ENCODE measurements at places on chromosomes 16 and 17. TPM values are rescaled to one million over a fixed set of nuclear protein-coding genes. Genes with fewer than 3 reads are reported as not detected.

DNA sequence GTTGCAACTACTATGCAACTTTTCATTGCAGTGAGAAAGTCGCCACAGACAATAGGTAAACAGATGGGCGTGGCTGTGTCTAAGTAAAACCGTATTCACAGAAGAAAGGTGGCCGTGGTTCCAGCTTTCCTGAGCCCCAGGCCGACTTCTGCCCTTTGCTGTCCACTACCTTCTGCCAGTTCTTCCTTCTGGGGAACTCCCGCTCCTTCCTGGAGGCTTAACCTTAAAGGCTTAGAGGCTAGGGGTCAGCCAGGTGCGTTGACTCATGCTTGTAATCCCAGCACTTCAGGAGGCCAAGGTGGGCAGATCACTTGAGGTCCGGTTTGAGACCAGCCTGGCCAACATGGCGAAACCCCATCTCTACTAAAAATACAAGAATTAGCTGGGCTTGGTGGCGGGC lies 2.1 kb upstream of the SEPTIN12 start:
- H3K36me3 ChIP-seq = no peaks in the 10 kb centered on the region
- H3K27me3 ChIP-seq = no peaks in the 10 kb centered on the region
- DNase-seq = no peak
- no peak overlapping the region for H3K4me3 ChIP-seq
- H3K27ac ChIP-seq = no peak overlapping the region

Gene HAS3
- total RNA-seq = not detected

Gene WNT3
- not detected for total RNA-seq

GRCh38 chr16:4011940-4012629 lies 104.2 kb downstream of the ADCY9 start:
- H3K36me3 ChIP-seq = no peaks in the 10 kb centered on the region
- H3K4me3 ChIP-seq = no peak overlapping the region

Gene AOC3
- 2.8 TPM for total RNA-seq

DNA sequence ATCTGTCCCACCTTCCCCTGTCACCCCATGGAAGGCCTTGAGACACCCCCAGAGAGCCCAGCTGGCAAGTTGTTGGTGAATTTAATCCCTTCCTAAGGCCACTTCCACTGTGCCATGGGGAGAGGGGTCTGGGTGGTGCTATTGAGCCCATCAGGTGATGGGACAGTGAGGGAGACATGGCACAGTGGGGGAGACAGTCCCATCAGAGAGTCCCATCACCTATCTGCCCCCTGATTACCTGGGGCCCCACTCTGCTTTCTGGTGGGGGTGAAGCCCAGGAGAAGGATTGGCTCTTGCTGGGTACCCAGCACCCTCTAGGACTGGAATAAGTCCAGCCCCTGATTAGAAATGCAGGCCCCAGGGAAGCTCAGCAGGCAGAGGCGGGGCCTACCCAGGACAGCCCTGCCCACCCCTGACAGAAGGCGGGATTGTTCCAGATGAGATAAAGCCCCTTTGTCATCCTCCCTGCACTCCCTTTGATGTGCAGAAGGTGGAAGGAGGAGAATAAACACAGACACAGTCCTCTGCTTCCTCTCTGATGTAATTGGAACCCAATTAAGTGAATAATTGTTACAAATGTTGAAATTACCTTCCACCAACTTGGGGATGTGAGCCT lies 18.9 kb downstream of the TMEM132E start:
- no peaks in the 10 kb centered on the region for H3K27me3 ChIP-seq
- no peaks in the 10 kb centered on the region for H3K4me1 ChIP-seq
- DNase-seq = no peak

GRCh38 chr17:54324813-54325212 lies 502.1 kb downstream of the KIF2B start:
- H3K27ac ChIP-seq = no peak overlapping the region
- no peaks in the 10 kb centered on the region for H3K36me3 ChIP-seq
- H3K27me3 ChIP-seq = no peaks in the 10 kb centered on the region

GRCh38 chr17:47882247-47882646 lies 13.8 kb upstream of the SP2 start:
- H3K27me3 ChIP-seq = peaks cover 8% of the 10 kb centered on the region
- peak overlapping the region; percentile 9 for H3K4me3 ChIP-seq
- H3K27ac ChIP-seq = peak overlapping the region; percentile 11
- H3K4me1 ChIP-seq = peaks cover 5% of the 10 kb centered on the region

Gene NPTX1
- total RNA-seq = 0.07 TPM

DNA sequence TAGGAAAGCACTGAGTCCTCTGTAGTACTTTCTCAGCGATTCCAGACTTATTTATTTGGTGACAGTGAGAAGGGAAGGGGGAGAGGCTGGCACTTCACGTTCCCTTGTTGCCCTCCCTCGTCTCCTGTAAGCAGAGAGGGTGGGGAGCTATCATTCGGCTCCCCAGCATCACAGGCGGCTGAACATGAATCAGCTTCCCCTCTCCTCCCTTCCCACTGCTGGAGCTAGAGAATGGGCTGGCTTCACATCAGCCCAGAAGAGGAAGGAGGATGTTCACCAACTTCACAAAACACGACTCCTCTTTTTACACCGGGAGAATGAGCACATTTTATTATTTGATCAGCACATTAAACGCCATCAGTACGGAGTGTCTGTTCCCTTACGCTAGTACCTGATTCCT lies 6.7 kb upstream of the CMIP start:
- no peaks in the 10 kb centered on the region for H3K36me3 ChIP-seq
- H3K27me3 ChIP-seq = no peaks in the 10 kb centered on the region
- DNase-seq = no peak
- no peaks in the 10 kb centered on the region for H3K4me1 ChIP-seq
- no peak overlapping the region for H3K4me3 ChIP-seq
- no peak overlapping the region for H3K27ac ChIP-seq

Gene TP53TG3C
- total RNA-seq = not detected

DNA sequence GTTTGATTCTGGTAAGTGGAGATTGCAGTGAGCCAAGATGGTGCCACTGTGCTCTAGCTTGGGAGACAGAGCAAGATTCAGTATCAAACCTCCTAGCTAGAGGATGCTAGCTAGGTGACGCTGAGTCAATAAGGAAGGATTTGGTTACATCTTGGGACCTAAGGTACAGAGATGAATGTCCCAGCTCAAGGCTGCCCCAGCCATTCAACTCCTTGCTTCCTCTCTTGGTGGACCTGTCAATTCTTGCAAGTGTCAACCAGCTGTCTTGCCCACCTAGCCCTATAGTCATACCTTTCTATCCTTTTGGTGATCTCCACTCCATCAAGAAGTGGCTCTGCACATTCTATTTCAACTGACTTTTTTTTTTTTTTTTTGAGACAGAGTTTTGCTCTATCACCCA lies 1.4 kb upstream of the MILR1 start:
- H3K4me1 ChIP-seq = no peaks in the 10 kb centered on the region
- no peak overlapping the region for H3K27ac ChIP-seq
- H3K27me3 ChIP-seq = no peaks in the 10 kb centered on the region

DNA sequence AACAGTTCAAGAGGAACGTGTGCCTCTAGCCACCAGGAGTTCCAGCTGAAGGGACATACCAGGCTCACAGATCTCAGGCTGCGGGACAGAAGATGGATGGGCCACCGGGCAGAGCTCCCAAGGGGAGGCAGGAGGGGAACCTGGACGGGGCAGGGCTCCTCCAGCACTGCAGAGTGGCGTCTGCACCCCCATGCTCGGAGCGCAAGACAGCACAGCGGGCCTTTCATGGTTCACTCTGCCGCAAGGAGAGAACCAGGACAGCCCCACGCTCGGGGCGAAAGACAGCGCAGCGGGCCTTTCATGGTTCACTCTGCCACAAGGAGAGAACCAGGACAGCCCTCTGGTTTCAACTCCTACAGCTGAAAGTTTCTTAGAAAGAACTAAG lies 20.6 kb downstream of the SLC38A10 start:
- H3K4me1 ChIP-seq = no peaks in the 10 kb centered on the region
- H3K27ac ChIP-seq = no peak overlapping the region
- no peak overlapping the region for H3K4me3 ChIP-seq

Gene NT5C3B
- 21.6 TPM for total RNA-seq

GRCh38 chr17:74607221-74607620 lies 15.1 kb upstream of the CD300LD start:
- no peak for DNase-seq
- no peak overlapping the region for H3K4me3 ChIP-seq
- H3K27ac ChIP-seq = no peak overlapping the region
- H3K4me1 ChIP-seq = no peaks in the 10 kb centered on the region
- H3K27me3 ChIP-seq = no peaks in the 10 kb centered on the region

Gene TSPOAP1
- 0.84 TPM for total RNA-seq

Gene CNTNAP4
- 0.09 TPM for total RNA-seq

Gene TBC1D26
- 0.13 TPM for total RNA-seq

- H3K36me3 ChIP-seq = no peaks in the 10 kb centered on the region
- no peak overlapping the region for H3K27ac ChIP-seq
- DNase-seq = no peak
- peaks cover 16% of the 10 kb centered on the region for H3K4me1 ChIP-seq
Observed at GRCh38 chr16:53756275-53756996, 52.5 kb downstream of the FTO start.

DNA sequence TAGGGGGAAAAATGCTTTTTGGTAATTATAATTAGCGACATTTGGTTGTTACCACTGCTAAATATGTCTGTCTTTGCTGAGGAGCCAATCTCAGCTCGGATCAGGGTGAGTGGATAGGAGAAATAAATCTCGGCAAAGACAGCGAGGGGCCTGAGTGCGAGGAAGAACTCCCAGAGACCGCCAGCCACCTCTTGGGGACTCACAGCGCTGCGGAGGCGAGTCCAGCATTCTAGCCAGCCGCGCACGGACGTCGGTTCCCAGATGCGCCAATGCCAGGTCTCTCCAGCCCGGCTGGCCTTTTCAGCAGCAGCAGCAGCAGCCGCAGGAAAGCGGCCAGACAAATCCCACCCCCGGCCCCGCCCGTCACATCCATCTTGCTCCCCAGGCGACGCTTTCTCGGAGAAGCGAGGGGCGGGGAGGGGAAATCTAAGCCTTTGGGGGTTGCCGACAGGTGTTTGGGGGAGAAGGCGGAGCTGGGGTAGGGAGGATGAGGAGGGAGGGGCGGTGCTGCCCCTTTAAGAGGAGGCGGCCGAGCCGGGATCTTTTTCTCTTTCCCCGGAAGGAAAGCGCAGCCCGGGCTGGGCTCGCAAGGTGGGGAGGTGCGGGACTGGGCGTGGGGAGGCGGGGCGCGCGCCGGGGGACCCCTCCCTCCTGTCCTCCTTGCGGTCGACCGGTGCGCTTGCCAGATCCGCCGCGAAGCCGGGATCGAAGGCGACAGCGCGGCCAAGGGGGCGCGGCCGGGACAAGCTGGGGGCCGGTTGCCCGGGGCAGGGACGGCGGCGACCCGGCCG lies at the start of gene ITGA3:
Gene ITGA3 (plus strand): TSS at position 685 of the 791 bp plus-strand sequence. CDS start 330 bp downstream, outside the sequence.
- DNase-seq = peak; percentile 55
- H3K4me1 ChIP-seq = peaks cover 49% of the 10 kb centered on the region
- no peaks in the 10 kb centered on the region for H3K36me3 ChIP-seq
- peak within 1 kb of the TSS; percentile 96 for H3K4me3 ChIP-seq
- H3K27me3 ChIP-seq = no peaks in the 10 kb centered on the region
- peak within 1 kb of the TSS; percentile 86 for H3K27ac ChIP-seq

Gene CACNG5
- total RNA-seq = not detected

- H3K4me3 ChIP-seq = no peak overlapping the region
- no peaks in the 10 kb centered on the region for H3K27me3 ChIP-seq
- H3K4me1 ChIP-seq = peaks cover 79% of the 10 kb centered on the region
Observed at GRCh38 chr17:2086306-2086705, 31.4 kb downstream of the HIC1 start.

Gene ZNF23
- 5.6 TPM for total RNA-seq

DNA sequence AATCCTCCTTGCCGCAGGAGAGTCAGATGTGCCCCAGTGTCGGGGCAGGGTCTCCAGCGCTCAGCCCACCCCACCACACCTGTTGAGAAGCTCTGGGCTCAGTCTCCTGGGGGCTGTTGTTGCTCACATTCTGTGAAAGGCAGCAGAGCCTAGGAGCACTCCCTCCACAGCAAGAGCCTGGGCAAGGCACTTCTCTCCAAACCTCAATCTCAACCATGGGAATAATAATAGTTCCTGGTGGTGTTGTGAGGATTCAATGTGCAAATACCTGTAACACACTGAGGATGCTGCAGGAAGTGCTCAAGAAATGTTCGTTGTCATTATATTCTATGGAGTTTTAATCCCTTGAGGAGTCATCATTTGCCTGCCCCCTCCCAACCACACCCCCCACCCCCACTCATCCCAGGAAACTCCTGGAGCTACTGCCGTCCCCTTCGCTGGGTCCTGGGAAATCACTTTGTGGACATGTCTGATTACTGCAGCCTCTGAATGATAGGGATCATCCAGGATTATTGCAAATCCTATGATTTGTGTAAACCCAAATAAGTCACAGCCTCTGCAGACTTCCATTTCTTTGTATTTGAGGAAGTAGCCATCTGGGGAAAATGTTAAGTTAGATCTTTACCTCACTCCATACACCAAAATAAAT lies 61.5 kb downstream of the CCT6B start:
- H3K36me3 ChIP-seq = no peaks in the 10 kb centered on the region
- no peaks in the 10 kb centered on the region for H3K4me1 ChIP-seq
- H3K27me3 ChIP-seq = no peaks in the 10 kb centered on the region

DNA sequence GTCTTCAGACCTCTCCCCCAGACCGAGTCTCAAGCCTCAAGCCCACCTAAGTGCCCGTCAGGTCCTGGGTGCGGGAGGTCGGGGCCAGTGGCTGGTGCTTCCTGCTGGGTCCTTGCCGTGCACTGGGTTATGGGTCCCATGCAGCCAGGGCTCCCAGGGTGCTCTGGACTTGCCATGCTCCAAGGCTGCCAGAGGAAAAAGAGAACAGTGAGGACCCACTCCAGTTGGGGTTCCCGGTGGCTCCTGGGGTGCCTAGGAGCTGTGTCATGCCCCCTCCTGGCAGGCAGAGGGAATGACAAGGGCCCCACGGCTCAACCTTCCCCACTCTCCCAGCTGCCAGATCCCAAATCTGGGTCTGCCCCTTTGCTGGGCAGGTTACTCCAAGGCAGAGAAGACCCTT lies 3.8 kb downstream of the SNX20 start:
- H3K36me3 ChIP-seq = no peaks in the 10 kb centered on the region
- H3K27me3 ChIP-seq = no peaks in the 10 kb centered on the region
- no peaks in the 10 kb centered on the region for H3K4me1 ChIP-seq
- no peak for DNase-seq

DNA sequence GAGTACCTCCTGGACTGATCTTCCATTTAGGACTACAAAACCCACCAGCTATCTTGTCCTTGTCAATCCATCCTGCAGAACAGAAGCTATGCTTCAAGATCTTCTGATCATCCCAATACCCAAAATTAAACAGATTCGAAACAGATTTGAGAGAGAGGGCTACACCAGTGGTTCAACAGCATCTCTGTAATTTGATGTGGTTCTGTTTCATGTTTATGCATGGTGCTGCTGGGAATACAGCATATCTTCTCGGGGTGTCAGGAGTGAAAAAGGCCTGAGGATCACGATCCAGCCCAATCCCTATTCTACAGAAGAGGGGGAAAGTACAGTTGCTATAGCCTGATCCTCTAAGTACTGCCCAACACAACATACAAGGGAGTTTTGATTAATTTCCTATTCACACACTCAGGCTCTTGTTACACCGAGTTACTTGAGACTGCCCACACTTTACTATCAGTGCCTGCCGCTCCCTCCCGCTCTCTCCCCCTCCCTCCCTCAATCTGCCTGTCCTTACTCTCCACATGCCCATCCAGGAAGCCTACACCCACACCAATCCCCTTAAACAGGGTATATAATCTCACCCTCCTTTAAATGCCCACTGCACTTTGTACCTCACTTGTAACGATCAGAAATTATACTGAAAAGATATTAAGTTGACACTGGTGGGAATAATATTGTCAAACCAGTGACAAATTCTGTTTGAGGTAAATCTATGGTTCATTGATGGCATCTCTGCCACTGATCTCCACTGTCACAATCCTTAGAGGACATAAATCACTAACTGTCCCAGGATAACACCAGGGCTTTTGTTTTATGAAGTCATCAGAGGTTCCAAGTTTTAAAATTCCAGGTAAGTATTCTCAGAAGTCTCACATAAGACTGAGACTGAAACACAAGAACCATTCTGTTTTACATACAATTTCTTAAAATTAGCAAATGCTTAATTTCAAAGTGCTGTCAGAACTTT lies 89.3 kb upstream of the PLEKHM1 start:
- no peak for DNase-seq
- no peaks in the 10 kb centered on the region for H3K36me3 ChIP-seq
- H3K4me3 ChIP-seq = no peak overlapping the region
- H3K27ac ChIP-seq = peak overlapping the region; percentile 57
- peaks cover 5% of the 10 kb centered on the region for H3K4me1 ChIP-seq

Gene STH
- total RNA-seq = not detected

All from gastrocnemius medialis (tissue), 4 donors.